Ureter (tissue), 1 donor: ENCODE measurements at places on chromosomes 7 and 10. TPM values are rescaled to one million over a fixed set of nuclear protein-coding genes. Genes with fewer than 3 reads are reported as not detected.
A peak's percentile ranks its signal among the peaks of the same experiment; 100 is the strongest.

Gene STRIP2
- total RNA-seq = 0.52 TPM

Gene TMEM236
- 0.49 TPM for total RNA-seq

Gene CLDN4
- 244 TPM for total RNA-seq

DNA sequence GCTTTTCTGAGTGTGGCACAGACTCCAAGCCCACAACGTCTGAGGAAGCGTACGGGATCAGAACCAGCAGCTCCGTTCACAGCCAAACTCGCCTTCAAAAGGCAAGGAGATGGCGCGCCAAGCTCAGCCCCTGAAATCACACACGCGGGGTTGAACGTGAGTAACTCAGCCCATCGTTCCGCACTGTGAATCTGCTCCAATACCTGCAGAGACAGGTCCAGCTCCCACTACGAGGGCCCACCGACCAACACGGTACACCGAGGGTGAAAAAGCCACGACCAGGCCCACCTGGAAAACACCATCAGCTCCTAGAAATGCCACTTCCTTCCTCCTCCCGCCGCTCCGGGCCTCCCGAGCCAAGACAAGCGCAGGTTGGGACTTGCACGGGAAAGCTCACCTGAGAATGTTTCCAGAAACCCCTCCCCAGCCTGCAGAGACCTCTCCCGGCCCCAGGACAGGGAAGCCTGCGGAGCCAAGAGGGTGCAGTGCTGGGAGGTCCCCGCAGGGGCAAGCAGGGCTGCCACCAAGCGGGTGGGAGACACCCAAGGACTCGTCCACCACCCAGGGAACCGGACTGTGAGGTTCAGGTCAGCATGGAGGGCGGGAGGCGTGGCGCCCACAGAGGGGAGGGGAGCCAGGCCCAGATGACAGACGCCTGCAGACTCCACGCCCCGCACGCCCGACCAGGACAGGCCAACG lies 93.9 kb upstream of the PDGFA start:
- peak; percentile 68 for DNase-seq

- DNase-seq = no peak
Observed at GRCh38 chr10:97943294-97943693, 87.1 kb downstream of the CRTAC1 start.

Gene TEX36
- total RNA-seq = not detected

Gene LIPM
- not detected for total RNA-seq

DNA sequence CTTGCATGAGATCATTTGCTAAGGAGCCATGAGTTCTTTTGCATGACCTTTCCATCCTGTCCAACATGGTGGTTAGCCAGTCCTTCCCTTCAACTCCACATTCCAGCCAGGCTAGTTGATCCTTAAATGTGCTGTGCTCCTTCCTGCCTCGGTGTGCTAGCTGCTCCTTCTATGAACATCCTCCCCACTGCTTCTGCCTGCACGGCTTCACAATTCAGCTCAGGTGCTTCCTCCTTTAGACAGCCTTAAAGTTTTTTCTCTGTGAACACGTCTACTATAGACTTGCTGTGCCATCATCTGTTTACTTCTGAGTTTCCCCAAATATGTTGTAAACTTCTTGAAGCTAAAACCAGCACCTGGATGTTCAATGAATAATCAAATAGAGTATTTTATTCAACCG lies 95.5 kb downstream of the OTUD1 start:
- no peak for DNase-seq

DNA sequence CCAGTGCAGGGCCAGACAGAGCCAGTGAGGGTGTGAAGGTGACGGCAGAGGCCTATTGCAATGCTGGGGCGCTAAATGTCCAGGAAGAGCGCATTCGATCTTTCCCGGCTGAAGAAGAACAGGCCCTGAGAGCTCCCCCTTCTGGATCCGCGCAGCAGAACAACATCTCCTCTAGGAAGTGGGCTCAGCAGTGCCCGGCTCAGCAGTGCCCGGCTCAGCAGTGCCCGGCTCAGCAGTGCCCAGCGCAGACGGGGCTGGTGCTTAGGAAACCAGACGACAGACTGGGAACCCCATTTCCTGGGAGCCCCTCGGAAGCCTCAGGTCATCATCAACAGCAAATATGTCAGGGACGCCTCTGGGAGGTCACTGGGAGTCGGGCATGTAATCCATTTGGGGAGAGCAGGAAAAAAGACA lies 4.7 kb upstream of the NOS3 start:
- no peak for DNase-seq
